ENCODE measurements at places on chromosomes 6 and 20.
A peak's percentile ranks its signal among the peaks of the same experiment; 100 is the strongest.

GRCh38 chr20:22353586-22353985, 230.8 kb downstream of the FOXA2 start:
- no peak for DNase-seq

DNA sequence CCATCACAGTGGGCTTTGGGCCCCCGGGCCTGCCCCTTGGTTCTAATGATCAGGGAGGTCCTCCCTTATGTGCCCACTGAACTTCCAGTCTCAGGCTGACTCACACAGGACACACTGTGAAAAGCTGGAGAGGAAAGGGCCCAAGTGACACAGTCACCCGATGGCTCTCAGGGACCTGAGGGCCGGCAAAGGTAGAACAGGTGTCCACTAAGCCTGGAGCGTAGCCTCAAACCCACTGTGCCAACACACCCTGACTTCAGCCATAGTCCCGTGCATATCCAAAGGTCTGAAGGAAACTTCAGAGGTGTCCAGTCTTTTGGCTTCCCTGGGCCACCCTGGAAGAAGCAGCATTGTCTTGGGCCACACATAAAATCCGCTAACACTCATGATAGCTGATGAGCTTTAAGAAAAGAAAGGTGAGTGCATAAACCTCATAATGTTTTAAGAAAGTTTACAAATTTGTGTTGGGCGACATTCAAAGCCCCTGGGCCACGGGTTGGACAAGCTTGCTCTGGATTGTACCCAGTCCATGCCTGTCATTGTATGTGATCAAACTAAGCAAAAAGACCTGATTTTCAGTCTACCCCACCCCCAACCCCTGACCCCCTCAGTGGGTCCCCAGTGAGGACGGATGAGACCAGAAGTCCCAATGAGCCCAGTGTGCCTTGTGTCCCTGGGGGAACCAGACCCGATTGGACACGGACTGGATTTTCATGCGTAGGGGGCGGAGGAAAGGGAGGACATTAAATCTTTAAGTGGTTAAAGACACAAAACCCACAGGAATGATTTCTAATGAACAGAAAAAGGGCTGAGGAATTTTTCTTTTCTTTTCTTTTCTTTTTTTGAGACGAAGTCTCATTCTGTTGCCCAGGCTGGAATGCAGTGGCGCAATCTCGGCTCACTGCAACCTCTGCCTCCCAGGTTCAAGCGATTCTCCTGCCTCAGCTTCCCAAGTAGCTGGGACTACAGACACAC, 6.1 kb downstream of the RAMACL start:
- DNase-seq, result no peak

GRCh38 chr6:150361876-150362275, 6.9 kb upstream of the IYD start:
- no peak for DNase-seq

GRCh38 chr6:25537349-25538018, 114.5 kb upstream of the SCGN start:
- DNase-seq, result no peak

- peak; percentile 86 for DNase-seq
These were observed 3.0 kb downstream of the TCEA2 start for GRCh38 chr20:64065974-64066343.

GRCh38 chr6:86459978-86460377, 477.4 kb upstream of the HTR1E start:
- no peak for DNase-seq

- no peak for DNase-seq
These were observed 690.3 kb downstream of the HTR1B start for GRCh38 chr6:76772951-76773350.

- DNase-seq, result no peak
These were observed 30.5 kb upstream of the NELFCD start for GRCh38 chr20:58950603-58951002.

DNA sequence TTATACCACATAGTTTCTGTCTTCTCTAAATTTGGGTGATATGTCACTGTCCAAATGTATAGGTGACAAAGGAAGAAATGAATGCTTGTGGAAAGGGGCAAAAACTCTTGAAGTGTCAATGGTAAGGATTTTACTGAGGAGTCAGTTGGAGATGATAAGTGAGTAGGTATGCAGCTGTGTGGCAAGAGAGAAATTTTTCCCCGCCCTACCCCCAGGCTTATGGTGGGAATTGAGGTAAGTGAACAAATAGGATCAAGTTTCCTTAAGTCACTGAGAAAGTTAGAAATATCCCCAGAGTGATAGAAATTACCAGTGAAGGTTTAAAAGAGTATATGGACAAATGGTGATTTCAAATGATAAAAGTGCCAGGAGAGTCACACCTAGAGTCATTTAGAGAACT, 11.8 kb downstream of the DSE start:
- DNase-seq, result no peak

DNA sequence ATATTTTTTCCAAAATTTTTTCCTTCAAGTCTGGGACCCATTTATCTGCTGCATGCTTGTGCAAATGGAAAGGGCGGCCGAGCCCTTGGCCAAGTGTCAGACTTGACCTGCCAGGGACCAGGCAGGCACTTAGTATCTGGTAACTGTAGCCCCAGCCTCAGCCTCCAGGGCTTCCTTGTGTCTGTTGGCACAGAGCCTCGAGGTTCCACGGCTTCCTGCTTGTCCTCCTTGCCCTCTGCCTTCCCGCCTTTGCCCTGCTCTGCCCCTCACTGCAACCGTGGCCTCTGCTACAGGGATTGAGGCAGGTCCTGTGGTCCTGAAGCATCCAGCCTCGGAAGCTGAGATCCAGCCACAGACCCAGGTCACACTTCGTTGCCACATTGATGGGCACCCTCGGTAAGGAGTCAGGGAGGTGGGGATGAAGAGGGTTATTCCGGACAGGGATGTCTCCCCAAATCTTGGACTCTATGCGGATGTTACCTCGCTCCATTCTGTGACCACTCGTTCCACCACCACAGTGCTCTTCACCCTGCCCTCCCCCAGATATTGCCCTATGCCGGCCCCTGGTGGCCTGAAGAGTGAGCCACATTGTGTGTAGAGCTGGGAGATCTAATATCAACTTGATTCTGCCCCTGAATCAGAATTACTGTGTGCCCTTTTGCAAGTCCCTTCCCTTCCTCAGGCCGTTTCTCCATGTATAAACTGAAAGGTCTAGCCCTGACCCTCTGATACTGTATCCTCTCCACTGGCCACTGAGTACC, 41.5 kb upstream of the SRF start:
- DNase-seq, result peak; percentile 79

GRCh38 chr20:61901392-61902220, 164.1 kb downstream of the TAF4 start:
- no peak for DNase-seq

DNA sequence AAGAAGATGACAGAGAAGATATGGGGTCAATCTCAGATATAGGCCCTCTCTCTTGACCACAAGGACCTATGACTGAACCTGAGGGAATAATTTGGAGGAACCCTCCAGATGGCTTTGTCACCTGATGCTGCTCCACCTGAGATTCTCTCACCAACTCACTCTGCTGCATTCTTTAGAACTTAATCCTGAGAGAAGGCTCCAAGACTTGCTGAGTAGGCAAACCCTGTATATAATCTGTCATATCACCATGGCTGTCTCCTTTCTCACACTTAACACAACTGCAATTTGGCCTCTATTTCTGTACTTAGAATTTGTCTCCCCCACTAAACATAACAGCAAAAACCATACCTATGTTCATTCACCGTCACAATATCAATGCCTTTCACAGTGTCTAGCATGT, 172.3 kb downstream of the PKHD1 start:
- no peak for DNase-seq

DNA sequence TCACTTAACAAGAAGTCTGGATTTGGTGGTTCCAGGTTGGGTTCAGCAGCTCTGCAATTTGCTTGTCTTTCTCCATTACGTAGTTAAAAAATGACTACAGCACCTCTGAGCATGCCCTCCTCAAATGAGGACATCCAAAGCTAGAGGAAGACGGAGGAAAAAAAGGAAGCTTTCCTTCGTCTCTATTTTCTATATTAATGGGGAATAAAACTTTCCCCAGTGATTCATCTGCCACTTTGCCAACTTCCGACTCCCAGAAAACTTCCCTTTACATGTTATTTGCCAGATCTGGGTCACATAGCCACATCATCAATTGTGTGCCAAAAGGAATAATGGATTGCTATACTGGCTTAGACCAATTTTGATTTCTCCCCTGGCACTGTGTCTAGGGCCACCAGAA, 69.5 kb downstream of the ZFAND3 start:
- no peak for DNase-seq

DNA sequence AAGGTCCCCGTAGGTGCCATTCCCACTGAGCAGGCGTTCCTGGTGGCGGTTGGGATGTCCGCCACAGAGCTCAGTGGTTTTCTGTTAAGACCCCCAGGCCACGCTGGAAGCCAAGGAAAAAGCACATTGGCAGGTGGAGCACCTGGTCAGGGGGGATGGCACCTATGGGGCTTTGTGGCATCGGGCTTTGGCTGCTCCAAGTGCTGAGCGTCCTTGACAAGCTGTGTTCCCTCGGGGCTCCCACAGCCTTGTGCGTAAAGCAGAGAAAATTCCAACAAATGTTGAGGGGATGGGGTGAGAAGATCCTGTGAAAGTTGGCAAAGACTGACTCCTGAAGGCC, 135.4 kb downstream of the JPH2 start:
- DNase-seq, result no peak

GRCh38 chr6:142155895-142156757, 9.1 kb downstream of the VTA1 start:
- no peak for DNase-seq

GRCh38 chr6:98827295-98828159, 6.8 kb upstream of the POU3F2 start:
- DNase-seq, result no peak

- DNase-seq, result no peak
These were observed 15.5 kb upstream of the SERPINB1 start for GRCh38 chr6:2857185-2857579.

DNA sequence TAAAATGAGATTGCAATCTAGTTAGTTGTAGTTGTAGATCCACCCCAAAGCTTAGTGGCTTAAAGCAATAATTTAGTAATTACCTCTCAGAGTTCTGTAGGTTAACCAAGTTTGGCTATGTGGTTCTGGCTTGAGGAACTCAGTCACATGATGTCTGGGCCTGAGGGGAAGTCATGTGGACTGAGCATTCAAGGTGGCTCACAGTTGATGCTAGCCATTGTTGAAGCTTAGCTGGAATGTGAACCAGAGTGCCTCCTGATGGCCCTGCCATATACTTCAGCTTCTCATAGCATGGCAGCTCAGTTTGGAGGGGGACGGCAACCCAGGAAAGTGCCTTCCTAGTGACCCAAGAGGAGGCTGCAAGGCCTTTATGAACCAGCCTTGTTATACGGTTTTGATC, 263.2 kb upstream of the RNF217 start:
- DNase-seq, result no peak

DNA sequence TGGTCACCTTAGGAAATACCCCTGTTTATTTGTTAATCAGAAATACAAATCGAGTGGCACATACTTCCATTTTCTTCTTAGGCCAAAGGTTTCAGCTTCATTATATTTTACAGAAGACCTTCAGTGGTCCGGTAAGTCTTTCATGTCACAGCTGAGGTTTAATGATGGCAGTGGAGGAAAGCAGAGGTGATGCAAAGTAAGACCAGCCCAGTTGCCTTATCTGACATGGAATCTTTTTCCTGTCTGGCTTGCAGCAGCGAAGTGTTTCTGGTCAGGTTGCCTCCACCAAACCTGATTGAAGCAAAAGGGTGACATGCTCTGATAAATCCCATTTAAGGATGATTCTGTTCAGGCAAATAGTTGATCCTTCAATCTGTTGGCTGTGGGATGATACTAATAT, 100.0 kb downstream of the PRDM1 start:
- DNase-seq, result no peak

- DNase-seq, result no peak
These were observed 6.4 kb downstream of the CLPS start for GRCh38 chr6:35790683-35791082.

DNA sequence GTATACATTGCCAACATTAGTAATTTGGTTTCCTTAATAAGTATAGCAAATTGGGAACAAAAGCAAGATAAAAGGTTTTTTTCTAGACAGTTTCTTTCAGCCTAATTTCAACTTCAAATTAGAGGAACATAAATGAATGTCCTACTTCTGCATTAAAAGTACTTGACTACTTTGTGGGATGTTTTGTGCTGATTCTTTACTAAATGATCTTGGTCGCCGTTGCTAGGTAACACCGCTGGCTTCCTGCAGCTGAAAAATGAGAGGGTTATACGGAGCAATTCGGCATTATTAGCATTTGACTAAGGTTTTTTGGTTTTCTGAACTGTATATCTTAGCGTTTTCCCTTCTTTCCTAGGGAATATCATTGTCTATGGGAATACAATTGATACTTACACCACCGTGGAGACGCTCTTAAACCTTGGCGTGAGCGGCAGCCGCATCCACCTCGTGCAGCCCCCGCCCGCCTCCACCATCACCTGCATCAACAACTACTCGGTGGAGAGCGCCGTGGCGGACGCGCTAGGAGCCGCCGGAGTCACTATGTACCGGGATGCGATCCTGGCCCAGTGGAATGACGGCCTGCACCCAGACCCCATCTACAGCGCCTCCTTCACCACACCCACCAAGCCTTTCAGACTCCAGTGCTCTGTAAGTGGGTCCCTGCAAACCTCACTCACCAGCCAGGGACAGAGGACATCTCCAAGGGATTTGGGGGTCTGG, 90.9 kb upstream of the INSM1 start:
- DNase-seq, result no peak

GRCh38 chr20:47293631-47294030, 62.9 kb downstream of the ZMYND8 start:
- DNase-seq, result no peak

GRCh38 chr6:100730001-100730980, 150.8 kb downstream of the ASCC3 start:
- DNase-seq, result no peak

GRCh38 chr6:45772886-45773495, 242.7 kb downstream of the CLIC5 start:
- DNase-seq, result no peak

GRCh38 chr6:12637960-12638641, 78.5 kb upstream of the PHACTR1 start:
- peak; percentile 26 for DNase-seq

DNA sequence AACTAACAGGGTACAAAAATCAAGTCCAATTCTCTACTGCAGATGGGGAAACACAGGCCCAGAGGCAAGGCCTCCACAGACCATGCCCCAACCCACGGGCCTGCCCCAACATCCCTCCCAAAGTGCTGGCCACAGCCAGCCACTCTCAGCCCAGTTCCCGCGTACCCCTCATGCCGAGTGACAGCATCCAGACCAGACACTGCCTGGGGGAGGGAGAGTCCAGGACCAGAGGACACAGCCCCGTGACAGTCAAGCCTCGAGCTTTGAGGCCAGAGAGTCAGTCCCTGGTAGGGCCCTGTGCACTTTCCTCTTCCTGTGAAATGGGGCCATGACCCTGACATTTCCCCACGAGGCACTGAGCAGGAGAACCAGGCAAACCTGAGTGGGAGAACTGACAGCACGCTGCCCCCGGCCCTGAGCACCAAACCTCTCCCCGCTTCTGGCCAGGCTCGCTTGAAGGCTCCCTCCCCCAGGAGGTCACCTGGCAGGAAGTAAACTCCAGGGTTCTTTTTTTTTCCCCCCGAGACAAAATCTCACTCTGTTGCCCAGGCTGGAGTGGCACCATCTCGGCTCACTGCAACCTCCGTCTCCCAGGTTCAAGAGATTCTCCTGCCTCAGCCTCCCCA, 4.9 kb downstream of the MYL9 start:
- no peak for DNase-seq

GRCh38 chr20:420721-421574, 12.8 kb downstream of the RBCK1 start:
- DNase-seq, result peak; percentile 47
